Hepatocyte (in vitro differentiated cells): ENCODE measurements at places on chromosomes 5 and 9. TPM values are rescaled to one million over a fixed set of nuclear protein-coding genes. Genes with fewer than 3 reads are reported as not detected.

GRCh38 chr9:16718952-16719351, 151.5 kb downstream of the BNC2 start:
- H3K4me1 ChIP-seq, result no peaks in the 10 kb centered on the region
- H3K36me3 ChIP-seq, result no peaks in the 10 kb centered on the region
- no peak for DNase-seq
- no peaks in the 10 kb centered on the region for H3K27me3 ChIP-seq

GRCh38 chr9:134970719-134971118, 53.0 kb upstream of the FCN1 start:
- H3K4me3 ChIP-seq, result no peak overlapping the region
- H3K27ac ChIP-seq, result no peak overlapping the region
- peaks cover 16% of the 10 kb centered on the region for H3K27me3 ChIP-seq
- DNase-seq, result no peak
- no peaks in the 10 kb centered on the region for H3K36me3 ChIP-seq

DNA sequence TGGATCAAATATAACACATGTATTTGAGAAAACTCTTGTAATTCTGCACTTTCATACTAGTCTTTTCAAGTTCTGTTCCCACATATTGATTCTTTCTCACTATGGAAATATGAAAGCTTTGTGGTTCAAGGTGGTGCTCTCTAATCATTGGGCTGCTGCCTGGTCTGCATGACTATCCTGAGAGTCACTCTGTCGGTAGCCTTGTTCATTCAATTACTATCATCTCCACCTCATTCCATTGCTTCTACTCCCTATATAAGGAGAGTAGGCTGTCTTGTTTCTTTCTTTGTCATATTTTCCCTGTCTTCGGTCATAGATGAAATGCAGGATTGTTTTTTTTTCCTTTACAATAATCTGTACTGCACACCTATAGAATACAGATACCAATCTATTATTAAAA, 341.4 kb upstream of the ACTBL2 start:
- DNase-seq, result no peak
- no peak overlapping the region for H3K4me3 ChIP-seq
- no peaks in the 10 kb centered on the region for H3K36me3 ChIP-seq
- no peaks in the 10 kb centered on the region for H3K27me3 ChIP-seq

DNA sequence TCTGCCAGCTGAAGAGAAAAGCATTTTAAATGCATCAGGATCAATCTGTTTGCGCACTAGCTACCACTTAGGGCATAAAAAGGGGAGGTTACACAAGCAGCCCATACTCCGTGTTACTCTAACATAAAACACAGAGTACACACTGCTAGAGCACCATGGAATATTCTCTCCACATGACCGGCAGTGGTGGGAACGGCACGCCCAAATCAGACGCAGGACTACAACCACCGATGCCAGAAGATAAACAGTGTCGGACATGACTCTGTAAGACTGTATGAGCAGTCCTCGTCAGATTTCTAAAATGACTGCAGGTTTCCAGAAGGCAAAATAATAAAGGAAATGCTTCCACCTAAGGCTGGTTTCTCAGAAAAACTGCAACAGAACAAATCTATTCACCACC, 40.0 kb downstream of the CDK5RAP2 start:
- H3K36me3 ChIP-seq, result no peaks in the 10 kb centered on the region
- no peak for DNase-seq
- no peaks in the 10 kb centered on the region for H3K27me3 ChIP-seq
- H3K4me1 ChIP-seq, result no peaks in the 10 kb centered on the region
- H3K27ac ChIP-seq, result no peak overlapping the region
- no peak overlapping the region for H3K4me3 ChIP-seq

DNA sequence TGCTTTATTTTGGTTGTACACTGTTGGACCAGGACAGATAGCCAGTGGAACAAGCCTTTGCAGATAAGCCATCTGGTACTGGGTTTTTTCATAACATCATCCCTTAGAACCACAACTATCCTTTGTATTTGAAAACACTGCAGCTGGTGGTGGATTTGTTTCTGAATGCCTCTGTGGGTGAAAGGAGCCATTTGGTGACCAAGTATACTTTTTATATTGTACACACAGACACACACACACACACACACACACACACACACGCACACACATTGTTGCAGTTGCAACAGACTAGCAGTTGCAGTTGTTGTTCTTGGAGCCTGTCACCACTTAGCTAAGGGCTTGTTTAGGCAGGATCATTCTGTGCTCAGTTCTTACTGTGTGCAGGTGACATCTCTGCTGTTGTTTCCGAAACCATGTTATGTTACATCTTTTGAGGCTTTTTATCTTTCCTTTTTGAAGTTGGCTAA, 22.9 kb upstream of the CAVIN4 start:
- DNase-seq, result no peak
- no peaks in the 10 kb centered on the region for H3K4me1 ChIP-seq

GRCh38 chr9:85702726-85703289, 38.9 kb downstream of the AGTPBP1 start:
- no peak for DNase-seq
- no peak overlapping the region for H3K4me3 ChIP-seq
- no peaks in the 10 kb centered on the region for H3K27me3 ChIP-seq
- no peaks in the 10 kb centered on the region for H3K36me3 ChIP-seq

- no peaks in the 10 kb centered on the region for H3K27me3 ChIP-seq
- H3K36me3 ChIP-seq, result no peaks in the 10 kb centered on the region
- no peaks in the 10 kb centered on the region for H3K4me1 ChIP-seq
- DNase-seq, result peak; percentile 15
- no peak overlapping the region for H3K27ac ChIP-seq
Observed at GRCh38 chr9:108919517-108919916, 14.4 kb downstream of the ELP1 start.

DNA sequence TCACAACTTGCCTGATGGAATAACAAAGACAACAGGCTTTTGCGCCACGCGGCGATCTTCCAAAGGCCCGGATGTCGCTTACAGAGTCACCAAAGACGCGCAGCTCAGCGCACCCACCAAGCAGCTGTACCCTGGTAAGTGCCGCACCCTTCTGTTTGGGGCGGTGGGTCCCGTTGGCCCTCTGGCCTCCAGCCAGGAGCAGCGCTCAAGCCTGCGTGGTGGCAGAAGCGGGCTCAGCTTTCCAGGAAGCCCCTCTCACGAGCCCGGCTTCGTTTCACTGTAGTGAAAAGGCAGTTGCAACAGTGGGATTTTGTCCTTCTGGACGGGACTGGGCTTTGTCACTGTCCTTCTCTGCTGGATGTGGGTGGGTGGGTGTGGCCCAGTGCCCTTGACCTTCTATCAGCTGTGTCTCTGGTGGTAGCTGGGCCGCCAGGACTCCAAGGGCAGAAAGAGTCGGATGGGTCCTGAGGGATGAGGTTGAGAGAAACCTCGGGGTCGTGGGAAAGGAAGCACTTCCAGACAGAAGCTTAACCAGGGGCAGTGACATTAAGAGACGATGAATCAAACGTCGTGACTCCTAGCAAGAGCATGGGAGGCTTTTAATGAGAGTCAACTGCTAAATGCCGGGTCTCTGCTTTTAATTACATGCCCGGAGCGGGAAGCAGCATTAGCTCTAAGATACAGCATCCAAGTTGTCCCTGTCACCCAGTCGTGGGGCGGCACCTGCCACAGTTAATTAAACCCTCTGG, 49.5 kb downstream of the COL5A1 start:
- H3K27ac ChIP-seq, result peak overlapping the region; percentile 23
- no peaks in the 10 kb centered on the region for H3K4me1 ChIP-seq
- no peak overlapping the region for H3K4me3 ChIP-seq
- DNase-seq, result no peak
- no peaks in the 10 kb centered on the region for H3K36me3 ChIP-seq

DNA sequence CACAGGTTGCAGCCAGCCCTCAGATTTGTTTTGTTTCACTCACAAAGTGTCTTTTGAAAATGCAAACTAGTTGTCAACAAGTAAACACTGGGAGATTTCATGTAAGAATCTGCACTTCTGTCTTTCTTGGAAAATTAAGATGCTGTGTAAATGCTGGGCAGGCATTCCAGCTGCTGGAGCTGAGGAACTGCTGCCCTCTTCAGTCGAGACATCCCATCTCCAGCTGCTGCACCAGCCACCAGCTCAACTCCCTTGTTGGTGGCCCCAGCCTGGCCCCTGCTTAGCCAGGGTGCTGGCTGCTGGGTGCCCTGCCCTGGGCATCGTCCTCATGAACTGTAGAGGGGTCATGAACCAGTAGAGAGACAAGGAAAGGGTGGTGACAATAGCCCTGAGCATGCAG, 33.1 kb upstream of the AFAP1L1 start:
- no peaks in the 10 kb centered on the region for H3K4me1 ChIP-seq
- no peak for DNase-seq
- H3K27me3 ChIP-seq, result peaks cover 45% of the 10 kb centered on the region
- no peaks in the 10 kb centered on the region for H3K36me3 ChIP-seq

- no peak overlapping the region for H3K27ac ChIP-seq
- no peak for DNase-seq
- no peaks in the 10 kb centered on the region for H3K36me3 ChIP-seq
- no peaks in the 10 kb centered on the region for H3K27me3 ChIP-seq
- H3K4me1 ChIP-seq, result no peaks in the 10 kb centered on the region
- H3K4me3 ChIP-seq, result no peak overlapping the region
Observed at GRCh38 chr5:38622723-38623129, 66.3 kb upstream of the LIFR start.

DNA sequence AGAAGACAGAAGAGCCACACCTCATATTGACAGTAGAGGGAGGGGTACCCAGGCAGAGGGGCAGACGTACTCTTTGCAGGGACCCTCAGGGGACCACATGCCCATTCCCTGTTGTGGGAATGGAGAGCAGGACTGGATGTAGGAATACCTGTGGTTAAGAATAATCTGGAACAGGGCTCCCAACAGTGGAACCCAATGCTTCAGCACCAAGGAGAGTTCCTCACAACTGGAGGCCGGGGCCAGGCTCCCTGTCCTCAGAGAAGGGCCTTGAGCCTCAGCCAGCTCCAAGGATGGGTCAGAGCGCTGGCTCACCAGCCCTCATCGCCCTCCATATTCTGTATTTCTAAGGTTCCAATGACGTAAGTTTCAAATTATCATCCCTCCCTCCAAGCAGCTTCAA, 7.4 kb upstream of the SHC3 start:
- DNase-seq, result peak; percentile 59
- no peak overlapping the region for H3K27ac ChIP-seq
- H3K27me3 ChIP-seq, result no peaks in the 10 kb centered on the region
- no peak overlapping the region for H3K4me3 ChIP-seq
- no peaks in the 10 kb centered on the region for H3K36me3 ChIP-seq
- H3K4me1 ChIP-seq, result no peaks in the 10 kb centered on the region

DNA sequence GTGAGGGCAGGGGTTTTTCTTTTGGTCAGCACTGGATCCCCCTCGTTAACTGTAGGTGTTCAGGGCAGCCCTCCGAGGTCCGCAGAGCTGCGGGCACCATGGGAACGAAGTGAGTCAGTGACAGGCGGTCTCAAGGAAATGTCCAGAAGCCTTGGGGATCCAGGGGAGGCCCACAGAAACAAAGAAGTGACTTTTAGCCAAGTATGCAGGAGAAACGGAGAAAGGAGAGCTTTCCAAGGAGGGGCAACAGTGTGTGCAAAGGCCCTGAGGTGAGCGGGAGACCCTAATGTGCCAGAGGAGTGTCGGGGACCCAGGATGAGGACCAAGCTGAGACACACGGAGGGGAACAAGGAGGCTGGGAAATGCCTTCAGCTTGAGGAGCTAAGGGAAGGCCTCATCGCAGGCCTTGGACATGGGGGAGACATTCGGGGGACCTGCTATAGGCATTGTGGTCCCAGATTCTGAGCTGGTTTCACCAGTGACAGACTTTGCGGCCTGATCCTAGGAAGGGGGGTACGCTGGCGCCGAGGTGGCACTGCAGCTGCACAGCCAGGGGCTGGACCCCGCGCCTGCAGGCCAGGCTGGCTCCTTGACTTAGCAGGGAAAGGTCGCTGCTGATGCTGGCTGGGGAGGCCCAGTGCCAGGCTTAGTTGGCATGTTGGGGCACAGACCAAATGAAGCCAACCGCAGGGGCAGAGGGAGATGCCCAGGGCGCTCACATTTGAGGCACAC, 3.3 kb downstream of the LTC4S start:
- peak overlapping the region; percentile 50 for H3K4me3 ChIP-seq
- peaks cover 10% of the 10 kb centered on the region for H3K4me1 ChIP-seq
- no peaks in the 10 kb centered on the region for H3K27me3 ChIP-seq
- no peak for DNase-seq
- H3K27ac ChIP-seq, result peak overlapping the region; percentile 94

DNA sequence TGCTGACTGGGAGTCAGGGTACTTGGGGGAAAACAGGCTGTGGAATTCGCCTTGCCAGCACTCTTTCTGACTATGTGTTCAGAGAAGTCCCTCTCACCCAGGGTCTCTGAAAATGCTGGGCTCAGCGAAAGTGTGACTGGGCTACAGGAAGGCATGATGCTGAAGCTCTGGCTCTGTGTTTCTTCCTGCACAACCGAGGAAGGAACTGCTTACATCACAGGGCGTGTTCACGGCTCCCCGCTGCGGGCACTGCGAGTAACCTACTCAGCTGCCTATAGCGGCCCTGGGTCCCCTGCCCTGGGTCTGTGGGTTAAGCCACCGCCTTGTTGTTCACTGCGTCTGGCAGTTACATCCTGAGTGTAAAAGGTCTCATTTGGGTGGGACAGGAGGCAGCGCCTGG, 222.4 kb upstream of the IRX4 start:
- H3K4me1 ChIP-seq, result no peaks in the 10 kb centered on the region
- no peak overlapping the region for H3K4me3 ChIP-seq
- H3K27me3 ChIP-seq, result no peaks in the 10 kb centered on the region
- no peak for DNase-seq
- no peaks in the 10 kb centered on the region for H3K36me3 ChIP-seq
- H3K27ac ChIP-seq, result no peak overlapping the region

DNA sequence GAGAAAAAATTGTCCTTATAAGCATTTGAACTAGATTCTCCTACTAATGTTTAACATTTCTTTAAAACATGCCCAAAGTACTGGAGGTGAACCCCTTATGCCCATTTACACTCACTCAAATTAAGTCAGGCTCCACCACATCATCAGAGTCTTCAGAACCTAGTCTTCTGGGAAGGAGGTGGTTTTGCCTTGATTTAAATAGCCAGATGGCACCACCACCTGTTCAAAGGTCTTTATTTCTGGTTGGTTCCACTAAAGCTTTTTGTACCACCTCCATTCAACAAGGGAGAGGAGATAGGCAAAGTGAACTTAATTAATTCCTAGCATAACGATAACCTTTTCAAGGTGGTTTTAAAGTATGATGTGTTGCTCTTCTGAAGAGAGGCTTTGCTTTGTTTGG, 189.5 kb downstream of the SLF1 start:
- no peak overlapping the region for H3K27ac ChIP-seq
- no peaks in the 10 kb centered on the region for H3K4me1 ChIP-seq
- no peak for DNase-seq

- DNase-seq, result no peak
- H3K36me3 ChIP-seq, result no peaks in the 10 kb centered on the region
- no peak overlapping the region for H3K27ac ChIP-seq
- H3K4me1 ChIP-seq, result peaks cover 5% of the 10 kb centered on the region
- no peak overlapping the region for H3K4me3 ChIP-seq
Observed at GRCh38 chr9:87029905-87030304, 82.6 kb upstream of the GAS1 start.

The SLC36A1 gene
- total RNA-seq, result 18.2 and 19.5 TPM in 2 replicates

The TIMD4 gene
- total RNA-seq, result 0.28 and 1.1 TPM in 2 replicates

The PCDHGA1 gene
- total RNA-seq, result 0.24 and 0.33 TPM in 2 replicates

The LCN10 gene
- not detected in 2 replicates for total RNA-seq

The CCL28 gene
- total RNA-seq, result 0.52 and 0.80 TPM in 2 replicates

The OTULINL gene
- 25.4 and 35.4 TPM in 2 replicates for total RNA-seq

The MINAR2 gene
- total RNA-seq, result 0.08 TPM in 1 of 2 replicates, not detected in the other

The ADCY2 gene
- total RNA-seq, result 8.4 and 8.5 TPM in 2 replicates

The GARIN3 gene
- total RNA-seq, result not detected in 2 replicates

The ZNF366 gene
- 0.20 and 2.5 TPM in 2 replicates for total RNA-seq

The NTRK2 gene
- 3.4 and 3.7 TPM in 2 replicates for total RNA-seq
